NCI-H524 treated with DMSO at 0.1 percent for 48 hours (cell line): ENCODE measurements at places on chromosomes 13 and 19.

GRCh38 chr13:54945973-54946372 is 1917.4 kb downstream of the OLFM4 start:
- peak; percentile 70 for DNase-seq

DNA sequence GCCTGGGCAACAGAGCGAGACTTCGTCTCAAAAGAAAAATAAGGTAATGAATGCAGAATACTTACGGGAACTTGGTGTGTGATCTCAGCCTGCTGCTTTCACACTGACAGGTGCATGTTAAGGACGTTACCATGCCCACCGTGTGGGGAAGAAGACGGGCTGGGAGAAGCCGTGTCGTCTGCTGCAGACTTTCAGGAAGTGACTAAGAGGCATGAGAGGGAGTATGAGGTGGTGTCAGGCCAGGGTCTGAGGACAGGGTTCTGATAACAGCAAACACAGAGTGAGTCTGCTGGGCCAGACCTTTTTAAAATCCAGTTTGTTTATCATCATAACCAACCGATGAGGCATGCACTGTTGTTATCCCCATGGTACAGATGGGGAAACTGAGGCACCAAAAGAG is 13.6 kb upstream of the GALP start:
- DNase-seq, result no peak

DNA sequence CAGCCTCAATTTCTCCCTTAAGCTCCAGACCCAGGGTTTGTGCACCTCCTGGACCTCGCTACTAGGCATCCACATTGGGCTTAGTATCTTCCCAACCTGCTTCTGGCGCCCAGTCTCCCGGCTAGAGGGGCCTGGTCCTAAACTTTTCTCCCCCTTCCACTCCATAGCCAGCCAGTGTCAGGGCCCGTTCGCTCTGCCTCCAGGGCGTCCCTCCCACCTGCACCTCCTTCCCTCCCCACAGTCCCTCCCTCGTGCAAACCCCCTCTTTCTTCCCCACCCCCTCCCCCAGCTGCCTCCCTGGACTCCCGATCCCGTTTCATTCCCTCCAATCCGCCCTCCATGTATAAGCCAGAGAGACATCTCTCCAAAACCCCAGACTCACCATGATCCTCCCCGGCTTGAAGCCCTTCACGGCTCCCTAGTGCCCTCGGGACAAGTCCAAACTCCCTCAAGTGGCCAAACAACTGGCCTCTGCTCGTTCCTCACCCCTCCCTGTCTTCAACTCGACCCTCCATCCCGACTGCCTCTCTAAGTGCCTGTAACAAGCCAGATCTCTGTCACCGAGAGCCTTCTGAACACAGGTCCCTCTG is 997 bp upstream of the SAMD4B start:
- no peak for DNase-seq

DNA sequence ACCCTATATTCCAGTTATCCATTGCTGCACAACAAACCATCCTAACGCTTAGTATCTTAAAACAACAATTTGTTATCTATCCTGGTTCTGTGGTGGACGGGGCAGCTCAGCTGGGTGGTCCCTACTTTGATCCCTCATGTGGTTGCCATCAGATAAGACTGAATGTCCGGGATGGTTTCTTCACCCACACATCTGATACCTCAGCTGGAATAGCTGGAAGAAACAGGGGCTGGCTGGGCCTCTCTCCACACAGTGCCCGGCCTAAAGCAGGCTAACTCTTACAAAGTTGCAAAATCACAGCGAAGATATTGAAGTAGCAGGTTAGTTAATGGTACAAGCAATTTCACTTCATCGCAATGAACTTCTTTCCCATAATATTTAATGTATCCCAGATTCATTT is 3.7 kb upstream of the MRPS31 start:
- DNase-seq, result no peak

DNA sequence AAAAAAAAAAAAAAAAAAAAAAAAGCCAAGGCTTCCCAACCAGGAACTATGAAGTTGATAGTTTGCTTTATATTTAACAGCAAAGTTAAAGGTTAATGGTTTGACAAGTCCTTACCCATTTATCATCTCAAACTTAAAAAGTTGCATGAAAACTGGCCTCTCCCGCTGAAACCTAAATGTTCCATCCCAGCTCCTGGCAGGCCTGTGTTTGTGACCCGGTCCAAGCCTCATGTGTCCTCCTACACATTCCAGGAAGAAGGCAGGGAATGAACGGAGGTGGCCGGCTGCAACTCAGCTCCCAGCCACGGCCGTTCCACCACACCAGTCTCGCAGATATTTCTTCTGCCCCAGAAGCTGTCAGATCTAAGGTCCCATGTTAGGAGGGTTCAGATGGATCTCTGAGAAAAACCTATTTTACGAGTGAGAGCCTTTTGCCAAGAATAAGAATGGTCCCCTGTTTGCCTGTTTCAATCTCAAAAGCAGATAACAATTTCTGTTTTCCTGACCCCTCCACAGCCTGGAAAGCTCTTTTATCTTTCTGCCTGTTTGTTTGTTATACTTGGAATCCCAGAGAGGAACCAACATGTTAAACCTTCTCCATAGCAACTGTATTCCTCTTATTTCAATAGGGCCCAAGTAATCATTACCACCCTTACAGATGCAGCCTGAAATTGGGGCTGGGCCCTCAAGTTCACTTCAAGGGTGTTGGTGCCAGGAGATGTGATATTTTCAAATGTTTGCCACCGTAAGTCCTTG is 56.5 kb downstream of the KCTD12 start:
- DNase-seq, result no peak

- DNase-seq, result no peak
These were observed 32.5 kb downstream of the ZNF582 start for GRCh38 chr19:56360841-56361240.

DNA sequence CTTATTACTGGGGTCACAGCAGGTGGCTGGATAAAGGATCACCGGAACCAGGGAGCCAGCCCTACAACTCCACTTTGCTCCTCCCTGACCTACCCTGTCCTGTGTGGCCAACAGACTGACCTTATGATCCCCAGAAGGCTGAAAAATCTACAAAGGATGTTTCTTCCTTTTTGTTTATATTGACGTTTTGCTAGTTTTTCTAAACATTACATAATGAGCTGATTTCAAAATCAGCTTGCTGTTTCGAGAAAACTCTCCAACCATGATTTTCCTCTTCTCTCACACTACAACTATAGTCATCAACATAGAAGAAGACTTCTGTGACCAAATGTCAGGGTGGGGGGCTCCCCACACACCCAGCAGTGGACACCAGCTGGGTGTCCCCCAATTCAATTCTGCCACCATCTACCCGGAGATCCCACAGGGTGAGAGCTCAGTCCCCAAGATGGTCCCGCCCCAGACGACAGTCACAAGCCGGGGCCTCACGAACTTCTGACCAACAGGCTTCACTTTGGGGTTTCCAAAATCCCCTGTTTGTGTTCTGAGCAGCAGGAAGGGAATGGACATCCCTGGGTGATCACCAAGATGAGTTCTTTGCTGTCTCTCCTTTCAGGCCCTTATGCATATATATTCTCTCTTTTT is 35.0 kb downstream of the ZNF536 start:
- no peak for DNase-seq

DNA sequence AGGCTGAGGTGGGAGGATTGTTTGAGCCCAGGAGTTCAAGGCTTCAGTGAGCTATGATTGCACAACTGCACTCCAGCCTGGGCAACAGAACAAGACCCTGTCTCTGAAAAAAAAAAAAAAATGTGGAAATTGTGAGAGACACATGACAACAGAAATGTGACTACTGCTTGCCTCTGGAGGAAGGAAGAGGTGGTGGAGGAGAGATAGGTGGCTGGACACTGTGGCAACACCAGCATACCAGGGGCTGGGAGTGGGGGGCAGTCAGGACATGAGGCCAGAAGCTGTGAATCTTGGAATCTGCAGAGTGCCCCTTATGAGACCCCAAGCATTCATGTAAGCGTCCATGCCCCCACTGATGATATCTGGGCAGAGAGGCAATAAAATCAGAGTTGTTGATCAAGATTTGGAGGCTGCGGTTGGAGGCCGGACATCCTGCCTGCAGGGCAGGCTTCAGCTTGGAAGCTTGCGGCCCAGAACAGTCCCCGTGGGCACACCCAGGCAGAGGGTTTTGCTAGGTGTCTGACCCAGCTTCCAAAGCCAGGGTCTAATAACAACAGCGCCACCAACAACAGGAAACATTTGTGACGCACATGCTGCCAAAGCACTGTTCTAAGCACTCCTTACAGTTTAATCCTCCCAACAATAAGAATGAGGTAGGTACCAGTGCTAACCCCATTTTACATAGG is 16.9 kb downstream of the FAM187B start:
- DNase-seq, result no peak

GRCh38 chr19:56355517-56355916 is 37.8 kb downstream of the ZNF582 start:
- no peak for DNase-seq

DNA sequence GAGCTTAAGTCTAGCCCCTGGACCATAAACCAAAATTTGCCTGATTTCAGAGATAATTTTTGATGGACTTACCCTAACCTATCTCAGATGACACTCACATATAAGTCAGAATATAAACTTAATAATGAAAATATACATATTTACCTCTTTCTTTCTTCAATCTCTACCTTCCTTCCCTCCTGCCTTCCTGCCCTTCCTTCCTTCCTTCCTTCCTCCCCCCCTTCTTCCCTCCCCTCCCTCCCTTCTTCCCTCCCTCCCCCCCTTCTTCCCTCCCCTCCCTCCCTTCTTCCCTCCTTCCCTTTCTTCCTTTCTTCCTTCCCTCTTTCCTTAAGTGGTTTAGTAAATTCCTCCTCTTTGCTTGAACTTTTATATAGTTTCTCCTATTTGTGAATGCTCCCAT is 88.7 kb downstream of the EDNRB start:
- no peak for DNase-seq

- DNase-seq, result no peak
These were observed 8.0 kb downstream of the ABHD13 start for GRCh38 chr13:108226184-108226583.

GRCh38 chr13:50421473-50422130 is 406.4 kb downstream of the KCNRG start:
- no peak for DNase-seq

GRCh38 chr19:14615623-14616022 is 32.7 kb downstream of the CLEC17A start:
- no peak for DNase-seq

DNA sequence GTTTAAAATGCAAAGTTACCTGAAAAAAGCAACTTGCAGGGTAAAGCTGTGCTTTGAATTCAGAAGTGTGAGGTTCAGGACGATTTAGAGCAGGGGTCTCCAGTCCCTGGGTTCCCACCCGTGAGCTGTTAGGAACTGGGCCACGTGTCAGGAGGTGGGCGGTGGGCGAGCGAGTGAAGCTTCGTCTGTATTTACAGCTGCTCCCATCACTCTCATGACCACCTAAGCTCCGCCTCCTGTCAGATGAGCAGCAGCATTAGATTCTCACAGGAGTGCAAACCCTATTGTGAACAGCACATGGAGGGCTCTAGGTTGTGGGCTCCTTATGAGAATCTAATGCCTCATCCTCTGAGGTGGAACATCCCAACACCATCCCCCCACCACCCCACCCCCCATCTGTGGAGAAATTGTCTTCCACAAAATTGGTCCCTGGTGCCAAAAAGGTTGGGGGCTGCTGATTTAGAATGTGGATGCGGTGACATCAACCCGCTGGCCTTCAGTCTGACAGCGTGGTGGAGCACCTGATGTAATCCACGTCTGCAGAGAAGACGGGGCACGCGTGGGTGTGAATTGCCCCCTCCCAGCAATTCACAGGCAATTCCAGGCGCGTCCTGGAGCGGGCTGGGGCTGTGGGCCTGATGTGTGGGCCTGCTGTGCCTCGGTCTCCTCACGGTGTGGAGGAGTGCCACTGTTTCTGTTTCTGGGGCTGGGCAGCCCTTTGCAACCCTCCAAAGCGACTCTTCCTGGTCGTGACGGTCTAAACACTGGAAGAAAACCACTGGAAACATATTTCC is 214.0 kb upstream of the SOX1 start:
- DNase-seq, result no peak
